SHP77 (cell line): ENCODE measurements at places on chromosomes 2 and 18.

DNA sequence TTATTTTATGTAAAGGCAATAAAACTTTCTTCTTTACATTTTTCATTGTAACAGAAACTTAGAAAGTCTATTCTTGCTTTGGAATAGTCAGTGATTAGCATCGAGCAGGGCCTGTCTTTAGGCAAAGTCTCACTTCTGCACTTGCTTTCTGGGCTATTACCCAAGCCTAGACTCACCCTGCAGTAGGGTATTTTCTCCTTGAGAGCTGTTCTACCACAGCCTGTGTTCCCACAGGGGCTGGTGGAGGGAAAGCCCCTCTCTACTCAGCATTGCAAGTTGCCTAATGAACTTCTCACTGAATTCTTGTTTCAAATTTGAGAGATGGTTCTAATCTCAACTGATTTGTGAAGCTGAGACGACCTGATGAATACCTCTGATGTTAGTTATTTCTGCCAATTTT lies 111.7 kb upstream of the KLHL14 start:
- DNase-seq: no peak

DNA sequence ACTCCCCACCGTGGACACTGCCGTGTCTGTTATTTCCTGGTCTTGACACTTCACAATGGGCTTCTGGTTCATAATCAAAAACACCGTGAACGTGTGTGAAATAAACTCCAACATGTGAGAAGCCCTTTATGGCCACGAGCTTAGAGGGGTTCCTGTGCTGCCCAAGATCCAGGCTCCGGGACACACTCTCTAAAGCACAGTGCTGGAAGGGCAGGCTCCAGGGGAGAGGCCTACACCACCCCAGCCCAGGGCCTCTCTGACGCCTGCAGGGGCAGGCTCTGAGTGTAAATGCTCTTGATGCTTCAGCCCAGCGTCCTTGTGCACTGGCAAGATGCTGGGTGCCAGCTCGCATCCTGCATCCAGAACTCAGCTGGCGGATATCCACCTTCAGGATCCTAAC lies 13.7 kb downstream of the CHST10 start:
- DNase-seq: no peak

GRCh38 chr2:2782007-2782406 lies 450.9 kb upstream of the MYT1L start:
- DNase-seq: no peak

DNA sequence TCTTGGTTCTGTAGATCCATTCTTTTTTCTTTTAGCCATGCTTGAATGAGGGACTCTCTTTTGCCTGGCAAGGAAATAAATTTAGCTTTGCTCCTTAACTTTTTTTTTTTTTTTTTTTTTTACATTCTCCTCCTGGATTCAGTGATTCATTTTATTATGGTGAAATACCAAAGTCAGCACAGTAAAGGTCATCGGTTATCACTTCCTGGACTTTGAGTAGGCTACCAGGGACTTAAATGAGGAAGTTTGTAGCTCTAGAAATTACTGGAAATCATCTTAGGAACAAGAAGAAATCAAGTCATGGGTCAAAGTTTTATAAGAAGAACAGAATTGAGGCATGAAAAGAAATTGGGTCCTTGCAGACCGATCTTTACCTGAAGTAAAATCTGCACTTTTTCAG lies 75.0 kb downstream of the SOCS6 start:
- DNase-seq: no peak

- no peak for DNase-seq
Measured at GRCh38 chr2:7618031-7618430, 700.8 kb downstream of the RNF144A start.

DNA sequence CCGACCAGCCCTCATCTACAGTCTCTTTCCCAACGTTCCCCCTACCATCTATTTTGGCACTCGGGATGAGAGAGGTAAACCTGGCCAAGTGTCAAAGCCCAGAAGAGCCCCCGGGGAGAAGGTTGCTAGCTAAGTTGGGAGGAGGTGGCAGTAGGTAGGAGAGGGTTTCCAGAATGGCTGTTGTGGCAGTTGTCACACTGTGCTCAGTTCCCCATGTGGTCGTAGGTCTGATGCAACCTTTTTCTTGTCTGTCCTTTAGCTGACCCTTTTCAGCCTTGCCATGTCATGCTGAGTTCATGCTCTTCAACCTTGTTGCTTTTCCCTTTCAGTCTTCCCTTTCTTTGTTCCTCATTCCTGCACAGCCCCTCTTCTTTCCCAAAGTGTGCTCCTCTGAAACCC lies 34.5 kb downstream of the TTLL4 start:
- no peak for DNase-seq

GRCh38 chr2:127146071-127146725 lies 39.2 kb upstream of the BIN1 start:
- DNase-seq: no peak
